ENCODE measurements at places on chromosomes 3 and 15.

DNA sequence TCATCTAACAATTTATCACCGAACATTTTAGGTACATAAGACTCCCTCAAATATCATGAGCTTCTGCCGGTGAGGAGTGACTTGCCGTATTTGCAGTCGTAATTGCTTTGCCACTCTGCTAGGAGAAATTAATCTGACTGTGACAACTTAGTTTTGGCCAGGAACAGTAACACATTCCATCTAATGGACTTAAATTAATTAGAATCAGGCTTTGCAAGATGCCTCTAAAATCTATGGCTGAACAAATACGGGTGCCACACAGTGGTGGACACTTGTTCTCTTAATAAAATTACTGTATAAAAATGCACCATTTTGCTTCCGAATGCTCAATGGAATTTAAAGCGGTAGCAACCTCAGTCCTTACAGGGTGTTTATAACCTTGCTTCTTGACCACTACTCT lies 27.6 kb upstream of the BDH1 start:
- no peak for DNase-seq

GRCh38 chr3:126277629-126278378 lies 79.4 kb downstream of the KLF15 start:
- DNase-seq = no peak

- DNase-seq = no peak
Measured at GRCh38 chr3:184334470-184335158, 2.8 kb upstream of the FAM131A start.

- DNase-seq = no peak
Measured at GRCh38 chr15:92914768-92915221, 14.7 kb downstream of the CHD2 start.

GRCh38 chr3:187211532-187212195 lies 14.4 kb downstream of the RTP1 start:
- DNase-seq = no peak

GRCh38 chr3:192273697-192274010 lies 453.7 kb downstream of the FGF12 start:
- no peak for DNase-seq

GRCh38 chr3:176814285-176814684 lies 383.0 kb downstream of the TBL1XR1 start:
- no peak for DNase-seq

DNA sequence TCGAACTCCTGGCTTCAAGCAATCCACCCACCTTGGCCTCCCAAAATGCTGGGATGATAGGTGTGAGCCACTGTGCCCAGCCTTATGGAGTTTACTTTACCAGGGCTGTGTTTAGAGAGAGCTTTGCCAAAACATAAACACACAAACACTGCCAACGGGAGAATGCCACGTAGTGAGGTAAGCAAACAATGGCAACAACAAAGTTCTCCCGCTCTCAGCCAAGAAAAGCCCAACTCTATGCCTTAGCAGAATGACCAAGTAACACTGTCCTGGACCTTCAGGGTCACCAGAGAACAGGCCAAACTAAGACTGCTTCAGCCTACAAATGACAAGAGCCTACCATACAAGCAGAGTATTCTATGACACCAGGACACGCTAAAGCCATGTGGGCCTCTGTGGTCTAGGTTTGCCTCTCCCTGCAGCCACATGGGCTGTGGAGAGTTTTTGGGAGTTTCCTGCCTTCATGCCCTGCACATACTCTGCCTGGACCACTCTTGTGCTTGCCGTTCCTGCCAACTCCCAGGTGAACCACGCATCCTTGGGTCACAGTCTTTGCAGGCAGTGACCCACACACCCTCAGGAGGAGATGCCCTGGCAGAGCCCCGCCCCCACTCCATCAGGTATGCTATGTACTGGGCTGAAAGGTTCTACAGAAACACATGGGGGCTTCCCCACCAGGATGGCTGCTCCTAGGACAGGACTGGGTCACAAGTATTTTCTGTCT lies 21.6 kb upstream of the CNBP start:
- no peak for DNase-seq
